ENCODE measurements at places on chromosomes 16 and 17.

DNA sequence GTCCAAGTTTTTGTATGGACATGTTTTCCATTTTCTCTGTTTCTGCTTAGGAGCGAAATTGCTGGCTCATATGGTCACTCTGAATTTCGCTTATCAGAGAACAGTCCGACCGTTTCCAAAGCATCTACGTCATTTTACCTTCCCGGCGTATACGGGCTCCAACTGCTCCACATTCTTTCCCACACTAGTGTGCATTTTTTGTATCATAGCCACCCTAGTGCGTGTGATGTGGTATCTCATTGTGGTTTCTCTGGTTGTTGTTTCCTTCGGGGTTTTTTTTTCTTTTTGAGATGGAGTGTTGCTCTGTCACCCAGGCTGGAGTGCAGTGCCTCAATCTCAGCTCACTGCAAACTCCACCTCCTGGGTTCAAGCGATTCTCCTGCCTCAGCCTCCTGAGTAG lies 31.0 kb upstream of the BHLHA9 start:
- DNase-seq, result no peak

- no peak for DNase-seq
These were observed 5.1 kb downstream of the SNN start for GRCh38 chr16:11673091-11674000.

DNA sequence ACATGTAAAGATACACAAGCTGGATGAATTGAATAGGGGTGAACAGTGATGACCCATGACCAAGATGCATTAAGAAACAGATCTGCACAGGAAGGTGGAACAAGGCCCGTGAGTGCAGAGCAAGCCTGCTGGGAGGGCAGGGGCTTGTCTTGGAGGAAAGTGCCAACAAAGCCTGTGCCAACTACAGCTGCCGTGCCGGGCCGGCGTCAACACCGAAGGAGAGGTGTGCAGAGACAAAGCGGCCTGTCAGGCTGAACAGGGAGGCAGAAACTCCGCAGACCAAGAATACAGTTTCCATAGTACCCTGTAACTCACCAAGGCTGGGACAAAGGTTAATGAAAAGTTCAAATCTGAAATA lies 46.7 kb downstream of the ANKRD11 start:
- no peak for DNase-seq

DNA sequence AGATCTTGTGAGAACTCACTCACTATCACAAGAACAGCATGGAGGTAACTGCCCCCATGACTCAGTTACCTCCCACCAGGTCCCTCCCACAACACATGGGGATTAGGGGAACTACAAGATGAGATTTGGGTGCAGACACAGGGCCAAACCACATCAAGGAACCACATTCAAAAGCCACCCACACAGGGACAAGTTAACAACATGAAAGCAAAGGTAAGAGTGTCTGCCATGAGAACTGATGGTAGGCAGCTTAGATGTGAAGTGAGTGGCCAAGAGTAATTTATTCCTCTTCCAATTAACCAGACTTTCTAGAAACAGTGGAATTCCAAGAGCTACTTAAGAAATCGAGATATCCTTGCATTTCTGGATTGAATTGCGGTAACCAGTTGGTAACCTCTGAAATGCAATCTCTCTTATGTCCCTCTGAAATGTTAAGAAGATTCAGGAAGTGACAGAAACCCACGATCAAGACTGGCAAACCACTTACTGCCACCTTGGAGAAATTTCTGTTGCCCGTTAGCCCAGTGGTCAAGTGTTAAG lies 167.4 kb upstream of the CACNG5 start:
- peak; percentile 56 for DNase-seq

DNA sequence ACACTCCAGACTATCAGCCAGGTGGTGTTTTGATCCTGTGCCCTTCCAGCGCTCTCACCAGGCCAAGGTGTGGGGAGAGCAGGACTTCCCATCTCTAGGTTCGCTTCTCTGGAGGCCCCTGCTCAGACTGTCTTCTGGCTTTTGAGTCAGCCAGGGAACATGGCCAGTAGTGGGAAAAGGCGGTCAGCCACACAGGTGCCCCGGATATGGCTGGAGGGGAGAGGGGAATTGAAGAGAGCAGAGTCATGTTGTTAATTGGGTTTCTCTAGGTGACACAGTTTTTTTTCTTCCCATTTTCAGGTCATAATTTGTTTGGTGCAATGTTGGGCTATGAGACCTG lies 1.5 kb downstream of the MINK1 start:
- DNase-seq, result no peak

GRCh38 chr16:16081141-16081540 lies 131.7 kb downstream of the ABCC1 start:
- DNase-seq, result no peak

GRCh38 chr16:17426451-17426850 lies 44.3 kb downstream of the XYLT1 start:
- DNase-seq, result no peak

GRCh38 chr17:81347437-81347836 lies 47.8 kb upstream of the BAHCC1 start:
- DNase-seq, result no peak

GRCh38 chr16:56048425-56049105 lies 142.7 kb upstream of the GNAO1 start:
- DNase-seq, result peak; percentile 66

DNA sequence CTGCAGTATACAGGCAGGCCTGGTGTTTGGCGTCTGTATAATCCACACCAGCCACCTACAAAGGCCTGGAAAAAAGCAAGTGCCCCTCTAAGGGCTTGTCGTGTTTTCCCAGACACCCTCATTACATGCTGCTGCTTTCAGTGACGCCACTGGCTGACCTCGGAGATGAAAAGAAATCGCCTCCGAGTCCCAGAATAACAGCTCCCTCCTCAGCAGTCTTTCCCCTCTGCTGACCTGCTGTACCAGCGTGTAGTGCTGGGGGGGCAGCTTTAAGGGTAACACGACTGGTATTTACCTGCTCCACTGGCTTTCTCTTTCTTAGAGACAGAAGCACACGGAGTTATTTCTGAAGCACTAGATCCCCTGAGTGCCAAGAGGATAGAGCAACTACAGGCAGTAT lies 296.8 kb downstream of the GRIN2A start:
- no peak for DNase-seq
